ENCODE measurements at places on chromosomes 12 and 14.

- no peak for DNase-seq
Observed at GRCh38 chr12:95857156-95857555, 1.6 kb upstream of the SNRPF start.

DNA sequence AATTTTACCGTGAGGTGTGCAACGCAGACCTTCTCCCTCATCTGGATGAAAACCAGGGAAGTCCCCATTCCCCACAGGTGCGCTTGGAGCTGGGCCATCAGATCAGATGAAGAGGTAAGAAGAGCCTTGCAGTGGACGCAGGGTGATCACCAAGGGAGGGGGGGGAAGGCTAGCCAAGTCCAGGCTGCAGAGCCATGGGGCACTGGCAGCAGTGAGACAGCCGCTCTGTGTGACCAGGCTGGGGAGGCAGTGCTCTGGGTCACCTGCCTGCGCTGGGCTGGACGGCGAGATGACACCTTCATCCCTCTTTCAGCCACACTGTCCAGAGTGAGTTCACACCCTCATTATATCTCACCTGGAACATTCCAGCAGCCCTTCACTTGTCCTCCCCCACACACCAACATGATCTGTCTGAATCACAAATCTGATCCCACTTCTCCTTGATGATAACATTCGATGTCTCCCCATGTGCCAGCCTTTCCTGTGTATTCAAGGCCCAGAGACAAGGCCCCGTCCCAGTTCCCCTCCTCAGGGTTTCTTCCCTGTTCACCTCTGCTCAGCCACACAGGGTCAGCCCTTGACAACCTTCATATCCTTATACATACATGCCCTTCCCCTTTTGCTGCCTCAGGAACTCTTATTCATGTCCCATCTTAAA is 65.9 kb upstream of the VASH1 start:
- no peak for DNase-seq

DNA sequence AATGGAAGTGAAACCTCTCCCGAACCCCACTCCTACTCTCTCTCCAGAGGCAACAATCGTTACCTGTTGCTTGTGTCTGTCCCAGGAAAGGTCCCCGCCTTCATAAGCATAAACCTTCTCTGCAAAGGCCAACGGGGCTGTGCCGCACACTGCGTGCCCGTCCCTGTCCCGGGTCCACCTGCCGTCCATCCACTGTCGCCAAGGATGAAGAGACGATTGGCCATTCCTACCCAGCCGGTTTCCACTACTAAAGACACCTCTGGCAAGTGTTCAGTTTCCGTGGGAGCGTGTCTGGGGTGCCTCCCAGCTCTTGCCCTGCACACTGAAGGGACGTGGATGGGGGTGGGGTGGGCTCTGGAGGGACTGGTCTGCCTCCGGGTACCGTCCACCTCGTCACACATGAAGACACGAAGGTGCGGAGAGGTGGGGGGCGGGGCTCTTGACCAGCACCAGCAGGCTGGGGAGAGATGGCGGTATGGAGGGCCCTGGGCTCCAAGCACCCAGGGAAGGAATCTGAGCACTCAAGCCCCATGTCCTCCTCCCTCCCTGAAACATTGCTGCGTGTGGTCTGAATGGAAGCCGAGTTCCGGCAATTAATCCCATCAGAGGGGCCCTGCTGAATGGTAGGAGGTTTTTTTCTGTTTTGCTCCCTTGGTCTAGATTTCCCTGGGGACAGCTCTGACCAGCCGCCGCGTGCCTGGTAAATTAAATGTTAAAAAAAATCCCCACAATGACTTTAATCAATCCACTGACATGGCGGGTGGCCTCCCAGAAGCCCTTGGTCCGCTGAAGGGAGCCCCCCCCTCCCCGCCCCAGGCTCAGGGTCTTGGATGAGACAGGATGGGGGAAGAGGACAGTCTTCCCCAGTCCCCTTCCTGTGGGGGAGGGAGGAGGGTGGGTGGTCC is 4.1 kb upstream of the KIF26A start:
- DNase-seq: no peak

GRCh38 chr14:21990116-21990515 is 316.5 kb upstream of the OR4E1 start:
- no peak for DNase-seq

DNA sequence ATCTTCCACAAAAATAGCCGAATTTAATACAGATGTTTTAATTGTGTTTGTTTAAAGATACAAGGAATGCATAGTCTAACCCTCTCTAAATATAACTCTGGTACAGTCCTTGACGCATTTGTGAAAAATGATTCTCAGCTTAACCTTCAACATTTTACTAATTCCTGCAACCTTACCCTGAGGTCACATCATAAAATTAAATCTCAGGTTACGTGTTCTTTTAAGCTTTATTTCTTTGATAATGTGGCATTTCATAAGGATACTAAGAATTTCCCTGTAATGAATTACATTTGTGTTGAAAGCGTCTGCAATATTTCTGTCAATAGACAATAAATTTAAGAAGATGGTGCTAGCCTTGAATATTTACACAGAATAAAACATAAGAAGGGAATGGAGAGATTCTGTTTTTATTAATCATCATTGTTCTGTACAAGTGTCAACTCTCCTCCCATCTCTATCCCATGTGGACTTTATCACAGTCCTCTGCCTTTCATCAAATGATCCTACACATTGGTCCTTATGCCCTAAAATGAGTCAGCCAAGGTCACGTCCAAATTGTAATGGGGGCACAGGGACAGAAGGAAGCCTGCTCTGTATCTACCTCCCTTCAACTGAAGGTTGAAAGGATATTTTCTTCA is 769.3 kb upstream of the FLRT2 start:
- DNase-seq: no peak

DNA sequence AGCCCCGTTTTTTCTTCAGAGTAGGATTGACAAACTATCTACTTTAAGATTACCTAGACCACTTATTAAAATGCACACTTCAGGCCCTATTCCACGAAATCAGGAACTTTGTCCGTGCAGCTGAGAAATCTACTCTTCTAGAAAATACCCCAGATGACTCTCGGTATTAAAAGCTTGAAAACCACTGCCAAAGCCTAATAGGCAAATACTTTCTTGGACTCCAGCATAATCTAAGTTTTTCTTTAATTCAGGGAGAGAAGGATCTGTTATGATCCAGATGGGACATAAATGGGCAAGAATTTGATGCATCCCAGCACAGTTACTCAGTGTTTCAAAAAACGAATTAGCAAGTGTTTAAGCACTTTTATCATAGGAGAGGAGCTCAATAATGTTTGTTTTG is 94.5 kb downstream of the TMX1 start:
- no peak for DNase-seq

Data from activated T-cell treated with anti-CD3 and anti-CD28 coated beads, Interleukin-2, amount 50 U/mL, for 72 hours (primary cell).